ENCODE measurements at places on chromosomes 7 and 10.

DNA sequence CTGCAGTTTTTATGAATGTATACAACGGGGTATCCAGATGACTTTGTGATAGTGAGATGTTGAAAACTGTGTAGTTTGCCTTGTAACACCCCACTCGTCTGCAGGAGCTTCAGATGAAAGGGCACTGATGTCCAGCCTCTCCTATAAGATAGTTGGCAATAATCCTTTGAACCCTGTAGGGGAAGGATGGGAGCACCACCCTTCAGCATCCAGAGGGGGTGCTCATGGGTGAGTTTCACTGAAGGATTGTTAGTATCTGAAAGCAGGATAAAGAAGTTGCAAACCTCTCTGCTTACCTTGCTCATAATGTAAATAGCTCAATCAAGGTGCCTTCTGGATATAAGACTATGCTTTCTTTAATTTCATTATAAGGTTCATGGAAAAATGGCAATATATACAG, 201.5 kb downstream of the TMEM178B start:
- DNase-seq: no peak

- DNase-seq: no peak
These were observed 171.2 kb downstream of the ELMO1 start for GRCh38 chr7:37277513-37277912.

DNA sequence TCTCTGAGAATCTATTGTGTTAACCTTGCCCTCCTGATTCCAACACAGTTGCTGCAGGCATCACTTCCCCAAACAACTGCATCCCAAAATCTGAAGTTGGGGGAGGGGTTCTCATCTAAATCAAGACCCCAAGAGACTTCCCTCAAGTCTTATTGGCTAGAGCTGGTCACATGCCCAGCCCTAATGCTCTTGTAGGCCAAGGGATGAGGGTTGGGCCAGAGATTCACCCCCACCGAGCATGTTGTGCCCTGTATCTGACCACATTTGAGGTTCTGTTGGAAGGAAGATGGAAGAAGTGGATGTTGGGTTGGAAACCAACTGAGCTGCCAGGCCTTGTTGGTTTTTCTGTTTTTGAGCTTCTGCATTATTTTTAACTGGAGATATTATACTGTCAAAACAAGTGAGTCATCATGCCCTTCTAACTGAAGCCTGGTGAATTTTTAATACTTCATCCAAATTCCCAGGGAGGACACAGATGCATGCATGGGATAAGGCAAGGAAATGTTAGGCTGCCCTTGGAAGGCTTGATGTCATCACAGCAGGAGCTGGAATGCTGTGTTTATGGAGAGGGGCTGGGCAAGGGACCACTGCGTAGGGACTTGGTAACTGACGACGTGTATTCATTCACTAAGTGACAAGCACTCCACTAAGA, 68.6 kb upstream of the CACUL1 start:
- no peak for DNase-seq

- no peak for DNase-seq
These were observed 126.9 kb upstream of the EFCAB10 start for GRCh38 chr7:105707967-105708762.

- peak; percentile 72 for DNase-seq
These were observed 125.4 kb upstream of the TARP start for GRCh38 chr7:38398725-38399321.

DNA sequence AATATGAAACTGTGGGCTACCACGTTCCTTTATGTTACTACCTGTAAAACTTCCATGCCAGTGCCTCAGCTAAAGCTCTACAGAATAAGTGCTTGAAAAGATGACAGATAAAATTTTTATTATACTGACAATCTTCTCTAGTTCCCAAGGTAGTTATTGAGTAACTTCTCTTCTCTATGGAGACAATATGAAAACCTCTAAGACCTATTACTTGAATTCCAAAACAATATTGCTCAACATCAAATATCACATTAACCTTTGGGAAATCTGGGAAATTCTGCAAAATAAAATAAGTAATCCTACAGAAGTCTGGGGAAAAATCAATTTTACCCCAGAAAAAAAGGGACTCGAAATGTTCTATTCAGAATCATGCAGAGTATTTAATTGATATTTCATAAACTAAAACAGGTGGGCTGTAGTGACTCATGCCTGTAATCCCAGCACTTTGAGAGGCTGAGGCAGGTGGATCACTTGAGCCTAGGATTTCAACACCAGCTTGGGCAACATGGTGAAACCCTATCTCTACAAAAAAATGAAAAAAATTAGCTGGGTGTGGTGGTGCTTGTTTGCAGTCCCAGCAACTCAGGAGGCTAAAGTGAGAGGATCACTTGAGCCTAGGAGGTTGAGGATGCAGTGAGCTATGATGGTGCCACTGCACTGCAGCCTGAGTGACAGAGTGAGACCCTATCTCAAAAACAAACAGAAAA, 23.8 kb upstream of the ANK3 start:
- no peak for DNase-seq
